ENCODE measurements at places on chromosomes 13 and 19. TPM values are rescaled to one million over a fixed set of nuclear protein-coding genes. Genes with fewer than 3 reads are reported as not detected.

DNA sequence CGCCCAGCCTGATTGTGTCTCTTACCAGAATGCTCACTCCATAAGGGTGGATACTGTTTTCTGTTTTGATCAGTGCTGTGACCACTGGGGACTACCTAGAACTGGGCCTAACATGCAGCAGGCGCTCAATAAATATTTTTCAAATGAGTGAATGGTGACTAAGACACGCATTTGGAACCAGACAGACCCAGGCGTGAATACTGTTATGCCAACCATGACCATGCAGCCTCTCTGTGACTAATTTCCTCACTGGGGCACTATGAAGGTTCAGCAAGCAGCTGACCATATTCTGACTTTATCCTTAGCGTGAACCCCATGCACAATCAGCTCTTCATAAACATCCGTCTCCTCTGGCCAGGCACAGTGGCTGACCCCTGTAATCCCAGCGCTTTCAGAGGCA is 13.0 kb upstream of the SPC24 start:
- H3K27me3 ChIP-seq = no peaks in the 10 kb centered on the region
- peak overlapping the region; percentile 85 for H3K27ac ChIP-seq
- H3K4me1 ChIP-seq = peaks cover 53% of the 10 kb centered on the region
- peaks cover 27% of the 10 kb centered on the region for H3K36me3 ChIP-seq

- no peaks in the 10 kb centered on the region for H3K36me3 ChIP-seq
- H3K4me1 ChIP-seq = peaks cover 22% of the 10 kb centered on the region
- no peak overlapping the region for H3K4me3 ChIP-seq
- H3K27me3 ChIP-seq = no peaks in the 10 kb centered on the region
These were observed 6.6 kb upstream of the BCL3 start for GRCh38 chr19:44741841-44742329.

The GSX1 gene
- not detected for total RNA-seq

GRCh38 chr13:21324803-21325202 is 134.3 kb downstream of the ZDHHC20 start:
- no peaks in the 10 kb centered on the region for H3K4me1 ChIP-seq
- no peak overlapping the region for H3K27ac ChIP-seq
- no peak for DNase-seq
- no peak overlapping the region for H3K4me3 ChIP-seq

DNA sequence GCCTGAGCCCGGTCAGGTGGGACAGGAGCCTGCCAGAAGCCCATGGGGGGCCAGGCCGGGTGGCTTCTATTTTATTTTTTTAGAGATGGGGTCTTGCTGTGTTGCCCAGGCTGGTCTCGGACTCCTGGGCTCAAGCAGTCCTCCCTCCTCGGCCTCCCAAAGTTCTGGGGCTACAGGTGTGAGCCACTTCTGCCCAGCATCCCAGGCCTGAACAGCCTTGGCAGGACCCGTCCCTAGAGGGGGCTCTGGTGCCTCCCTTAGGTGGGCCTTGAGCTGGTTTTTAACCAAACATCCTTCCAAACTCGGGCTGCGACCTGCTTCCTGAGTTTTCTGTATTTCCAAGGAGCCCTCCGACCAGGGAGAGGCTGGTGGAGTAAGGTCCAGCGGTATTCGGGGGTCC is 10.5 kb downstream of the COMP start:
- H3K36me3 ChIP-seq = no peaks in the 10 kb centered on the region
- DNase-seq = no peak
- H3K27ac ChIP-seq = no peak overlapping the region
- H3K4me1 ChIP-seq = peaks cover 12% of the 10 kb centered on the region

DNA sequence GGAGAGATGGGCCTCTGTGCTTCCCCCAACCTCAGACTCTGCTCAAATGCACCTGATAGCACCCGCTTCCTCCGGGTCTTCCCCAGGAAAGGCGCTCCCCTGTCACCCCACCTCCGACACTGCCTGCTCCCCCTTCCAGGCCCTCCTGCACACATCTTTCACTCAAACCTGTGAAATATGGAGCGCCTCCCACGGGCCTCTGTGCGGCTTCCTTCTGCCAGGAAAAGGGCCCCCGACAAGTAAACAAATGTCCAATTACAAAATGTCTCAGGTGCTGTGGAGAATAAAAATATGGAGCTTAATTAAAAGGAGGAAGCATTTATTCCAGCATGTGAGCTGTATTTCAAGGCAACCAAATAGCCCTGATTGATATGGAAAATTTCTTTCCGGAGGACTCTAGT is 15.6 kb upstream of the CCNE1 start:
- H3K27ac ChIP-seq = no peak overlapping the region
- DNase-seq = no peak
- no peaks in the 10 kb centered on the region for H3K27me3 ChIP-seq
- H3K4me3 ChIP-seq = no peak overlapping the region

DNA sequence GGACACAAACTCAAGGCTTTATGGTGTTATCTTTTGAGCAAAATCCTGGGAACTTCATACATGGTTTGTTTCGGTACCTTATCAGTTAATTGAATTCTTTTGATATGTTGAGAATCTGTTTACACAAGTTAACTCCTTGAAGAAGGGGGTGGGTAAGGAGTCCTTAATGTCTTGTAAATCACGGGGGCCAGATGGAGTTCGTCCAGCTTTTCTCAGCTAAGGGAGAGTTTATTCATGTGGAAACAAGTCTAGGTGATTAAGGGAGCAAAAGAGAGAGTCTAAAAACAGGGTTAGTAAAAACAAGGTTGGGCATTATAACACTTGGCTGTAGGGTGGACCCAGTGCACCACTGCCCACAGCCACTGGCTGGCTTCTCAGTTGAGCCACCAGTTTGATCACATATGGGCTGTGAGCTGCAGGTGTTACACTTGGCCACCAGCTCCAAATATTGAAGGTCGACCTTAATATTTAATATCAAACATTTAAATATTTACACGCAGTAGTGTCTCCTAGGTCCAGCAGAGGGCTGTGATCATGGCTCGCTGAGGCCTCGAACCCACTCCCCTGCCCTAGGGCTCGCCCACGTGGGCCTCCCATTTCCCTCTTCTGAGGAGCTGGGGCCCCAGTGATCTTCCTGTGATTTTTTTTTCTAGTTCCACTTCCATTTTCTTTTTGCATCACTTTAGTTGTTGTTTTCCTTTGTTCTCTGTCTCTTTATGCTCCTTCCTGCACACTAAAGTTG is 21.0 kb upstream of the ZNF43 start:
- no peaks in the 10 kb centered on the region for H3K36me3 ChIP-seq
- no peaks in the 10 kb centered on the region for H3K27me3 ChIP-seq
- no peak overlapping the region for H3K27ac ChIP-seq
- no peak for DNase-seq
- no peak overlapping the region for H3K4me3 ChIP-seq

All from fibroblast of lung (primary cell).